ENCODE measurements at places on chromosomes 5 and 9.

- DNase-seq: no peak
These were observed 28.6 kb downstream of the PTPDC1 start for GRCh38 chr9:94112716-94113465.

DNA sequence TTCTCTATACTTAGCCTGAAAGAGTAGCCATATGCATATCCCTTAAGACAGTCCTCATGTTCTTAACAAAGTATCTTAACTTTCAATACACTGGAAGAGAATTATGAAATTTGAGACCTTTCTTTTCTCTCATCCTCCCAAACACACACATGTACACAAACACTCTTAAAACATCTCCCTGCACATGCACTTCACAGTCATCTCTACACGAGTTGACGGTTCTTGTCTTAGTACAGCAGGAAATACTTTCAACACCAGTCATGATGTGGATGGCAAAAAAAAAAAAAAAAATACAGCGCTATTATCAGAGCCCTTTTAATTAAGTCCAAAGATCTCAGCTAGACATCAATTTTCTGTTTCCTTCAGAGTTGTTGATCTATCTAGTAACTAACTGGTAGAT is 43.6 kb upstream of the PCSK1 start:
- no peak for DNase-seq

DNA sequence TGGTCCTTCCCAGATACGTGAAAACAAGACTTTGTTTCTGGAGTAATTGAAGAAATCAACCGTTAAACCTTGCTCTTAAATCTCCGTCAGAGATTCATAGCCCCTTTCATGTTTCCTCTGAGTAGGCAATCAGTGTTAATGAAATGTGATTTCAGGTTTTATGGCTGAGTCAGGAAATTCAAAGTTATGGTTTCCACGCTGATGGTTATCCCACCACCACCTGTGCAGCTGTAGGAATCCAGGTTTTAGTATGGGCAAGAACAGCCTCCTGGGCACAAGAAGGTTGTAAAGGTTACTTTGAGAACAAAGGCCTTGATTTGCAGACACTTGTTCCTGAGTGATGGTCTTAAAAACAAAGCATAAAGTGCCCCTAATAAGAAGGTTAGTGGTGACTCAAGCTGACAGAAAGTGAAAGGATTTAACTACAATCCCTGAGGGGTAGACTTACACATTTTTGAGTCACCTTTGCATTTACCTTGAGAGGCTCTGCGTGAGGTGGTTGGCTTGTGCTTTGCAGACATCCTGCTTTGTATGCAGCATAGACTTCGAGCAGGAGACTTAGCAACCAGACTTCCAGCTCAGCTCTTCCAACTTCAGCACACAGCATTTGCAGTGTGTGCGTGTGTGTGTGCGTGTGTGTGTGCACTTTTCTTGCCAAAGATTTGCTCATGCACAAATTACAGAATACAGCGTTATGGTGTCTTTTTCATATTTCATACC is 159.6 kb downstream of the TLE4 start:
- DNase-seq: no peak

GRCh38 chr5:169956756-169957155 is 23.5 kb downstream of the INSYN2B start:
- no peak for DNase-seq

DNA sequence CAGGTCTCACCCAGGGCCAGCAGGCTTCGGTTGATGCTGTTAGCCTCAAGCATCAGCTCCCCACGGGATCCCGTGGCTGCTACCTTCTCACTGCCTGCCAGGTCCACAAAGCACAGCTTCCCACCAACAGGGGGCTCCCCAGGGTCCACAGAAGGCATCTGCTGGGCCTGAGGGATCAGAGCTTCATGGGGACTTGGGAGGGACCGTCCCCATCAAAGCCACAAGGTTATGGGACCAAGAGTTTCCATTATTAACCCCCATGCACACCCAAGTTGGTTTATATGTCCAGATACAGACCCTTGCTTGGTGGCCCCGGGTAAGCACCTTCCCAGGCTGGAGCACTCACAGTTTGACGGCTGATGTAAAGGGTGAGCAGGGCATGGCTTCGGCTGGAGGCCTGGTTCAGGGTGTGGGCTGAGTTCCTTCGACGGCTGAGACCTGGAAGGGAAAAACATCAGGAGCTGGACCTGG is 3.0 kb downstream of the KIF12 start:
- DNase-seq: no peak

- DNase-seq: no peak
These were observed 55.9 kb upstream of the ERCC6L2 start for GRCh38 chr9:95819636-95820035.

- no peak for DNase-seq
These were observed 230.6 kb downstream of the GNA14 start for GRCh38 chr9:77417566-77417965.

DNA sequence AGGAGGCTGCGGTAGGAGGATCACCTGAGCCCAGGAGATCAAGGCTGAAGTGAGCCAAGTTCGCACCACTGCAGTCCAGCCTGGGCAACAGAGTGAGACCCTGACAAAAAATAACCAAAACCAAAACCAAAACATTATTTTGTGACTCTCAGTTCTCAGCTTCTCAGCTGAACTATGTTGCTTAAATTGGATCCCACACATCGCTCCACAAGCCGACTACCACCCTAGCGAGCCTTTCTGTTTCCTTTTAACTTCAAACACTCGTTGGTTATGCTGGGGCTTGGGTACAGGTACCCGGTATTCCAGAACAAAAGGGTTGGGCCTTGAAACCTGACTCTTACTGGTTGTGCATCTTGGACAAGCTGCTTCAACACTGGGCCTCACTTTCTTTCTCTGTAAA is 3.8 kb upstream of the PTGS1 start:
- no peak for DNase-seq

- DNase-seq: no peak
These were observed 755.3 kb downstream of the TLE1 start for GRCh38 chr9:80934095-80934494.

DNA sequence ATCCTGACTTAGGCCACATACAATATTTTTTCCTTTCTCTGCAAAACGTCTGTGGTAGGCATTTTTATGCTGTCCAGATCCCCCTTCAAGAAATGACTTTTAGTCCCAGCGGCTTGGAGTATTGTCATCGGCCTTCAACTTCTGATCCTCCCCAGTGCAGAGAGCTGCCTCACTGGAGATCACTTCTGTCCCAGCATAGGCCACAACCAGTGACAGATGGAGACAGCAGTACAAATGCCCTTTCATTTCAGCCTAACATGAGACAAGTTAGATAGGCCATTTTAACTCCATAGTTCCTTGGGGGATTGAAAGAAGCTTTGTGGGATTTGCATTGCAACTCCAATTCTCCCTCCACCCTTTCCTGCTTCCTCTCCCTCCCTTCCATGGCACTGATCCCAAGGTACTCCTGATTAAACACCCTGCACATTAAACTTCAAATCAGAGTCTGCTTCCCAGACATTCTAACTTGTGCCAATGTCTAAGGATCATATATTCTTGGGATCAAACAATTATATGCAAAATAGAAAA is 3.2 kb upstream of the MAMDC2 start:
- no peak for DNase-seq

Data from T follicular helper cell (primary cell).